Activated CD4-positive, alpha-beta T cell treated with anti-CD3 and anti-CD28 coated beads, Interleukin-2, amount 10 ng/mL, durations not matched to agents 24 days and 14 days (primary cell): ENCODE measurements at places on chromosomes 16 and 17.

DNA sequence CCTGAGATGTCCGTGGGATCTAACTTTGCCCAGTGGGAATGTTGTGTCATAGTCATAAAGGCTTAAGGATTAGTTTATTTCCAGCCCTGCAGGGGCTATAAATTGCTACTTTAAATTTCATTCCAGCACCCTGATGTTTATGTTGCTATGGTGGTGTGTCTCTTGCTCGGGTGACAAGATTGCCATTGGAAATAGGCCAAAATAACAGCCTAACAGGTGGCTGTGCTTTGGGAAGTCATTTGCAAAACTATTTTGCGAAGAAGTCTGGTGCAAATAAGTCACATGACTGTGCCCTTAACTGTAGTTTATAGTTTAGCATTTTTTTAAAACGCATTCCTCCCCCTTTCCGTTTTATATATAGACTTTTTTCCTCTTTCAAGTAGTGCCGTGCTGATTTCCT lies 23.1 kb downstream of the PITPNC1 start:
- DNase-seq: no peak

DNA sequence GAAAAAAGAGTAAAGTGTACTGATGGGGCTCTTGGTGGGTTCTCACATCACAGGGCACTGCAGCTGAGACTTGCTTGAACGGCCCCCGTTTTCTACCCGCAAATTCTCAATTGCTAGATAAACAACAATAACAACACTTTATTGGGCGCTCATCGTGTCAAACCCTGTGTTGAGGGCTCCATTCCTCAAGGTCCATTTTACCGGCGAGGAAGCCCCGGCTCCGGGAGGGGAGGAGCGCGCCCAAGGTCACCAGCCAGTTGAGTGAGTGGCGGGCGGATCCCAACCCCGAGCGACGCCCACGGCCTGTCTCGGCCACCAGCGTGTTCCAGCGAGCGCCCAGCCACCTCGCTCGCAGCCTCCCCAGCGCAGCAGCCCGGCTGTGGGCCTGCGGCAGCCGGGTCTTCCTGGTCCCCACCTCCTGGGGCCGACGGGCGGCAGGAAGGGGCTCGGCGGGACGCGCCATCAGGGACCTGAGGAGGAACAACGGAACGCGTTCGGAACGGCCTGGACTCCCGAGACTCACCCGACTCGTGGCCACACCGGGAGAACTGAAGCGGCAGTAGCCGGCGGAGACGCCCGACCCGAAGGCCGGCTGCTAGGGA lies 373 bp downstream of the CMC2 start:
- DNase-seq: peak; percentile 94

DNA sequence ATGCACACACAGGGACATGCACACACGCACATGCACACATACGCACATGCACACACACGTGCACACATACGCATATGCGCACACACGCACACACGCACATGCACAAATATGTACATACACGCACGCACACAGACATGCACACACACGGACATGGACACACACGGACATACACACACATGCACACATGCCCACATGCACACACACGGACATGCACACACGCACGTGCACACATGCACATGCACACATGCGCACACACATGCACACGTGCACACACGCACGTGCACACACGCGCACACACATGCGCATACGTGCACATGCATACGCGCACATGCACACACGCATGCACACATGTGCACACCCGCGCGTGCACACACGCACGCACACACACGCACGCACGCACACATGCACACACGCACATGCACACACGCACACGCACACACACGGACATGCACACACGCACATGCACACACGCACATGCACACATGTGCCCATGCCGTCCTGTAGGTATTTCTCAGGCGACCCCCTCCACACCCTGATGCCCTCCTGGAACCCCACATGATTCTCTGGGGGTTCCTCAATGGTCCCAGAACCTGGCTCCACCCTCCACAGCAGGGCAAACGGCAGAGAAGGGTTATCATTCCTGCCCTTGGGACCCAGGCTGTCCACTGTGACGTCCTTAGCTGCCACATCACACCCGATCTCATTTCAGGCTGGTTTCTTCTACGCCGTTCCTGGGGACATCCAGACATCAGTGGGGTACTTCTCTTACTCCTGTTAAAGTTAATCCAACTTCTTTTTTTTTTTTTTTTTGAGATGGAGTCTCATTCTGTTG lies 9.6 kb upstream of the RBFOX3 start:
- DNase-seq: no peak

DNA sequence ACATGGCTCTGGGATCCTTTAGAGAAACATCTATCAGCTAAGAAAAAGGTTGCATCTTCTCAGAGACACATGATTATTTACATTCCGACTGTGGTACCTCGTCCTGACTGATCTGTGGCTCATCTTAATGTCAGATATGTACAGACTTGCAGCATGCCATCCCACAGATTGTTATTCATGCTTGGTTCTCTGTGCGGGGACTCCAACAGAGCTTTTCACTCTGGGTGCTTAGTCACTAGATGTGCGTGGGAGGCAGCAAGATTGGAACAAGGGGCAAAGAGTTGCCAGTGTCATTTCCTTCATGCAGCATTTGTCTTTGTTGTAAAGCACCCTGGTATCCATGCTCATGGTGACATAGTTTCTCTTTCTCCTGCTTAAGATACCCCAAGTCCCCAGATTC lies 179.1 kb upstream of the CACNG5 start:
- DNase-seq: peak; percentile 67

DNA sequence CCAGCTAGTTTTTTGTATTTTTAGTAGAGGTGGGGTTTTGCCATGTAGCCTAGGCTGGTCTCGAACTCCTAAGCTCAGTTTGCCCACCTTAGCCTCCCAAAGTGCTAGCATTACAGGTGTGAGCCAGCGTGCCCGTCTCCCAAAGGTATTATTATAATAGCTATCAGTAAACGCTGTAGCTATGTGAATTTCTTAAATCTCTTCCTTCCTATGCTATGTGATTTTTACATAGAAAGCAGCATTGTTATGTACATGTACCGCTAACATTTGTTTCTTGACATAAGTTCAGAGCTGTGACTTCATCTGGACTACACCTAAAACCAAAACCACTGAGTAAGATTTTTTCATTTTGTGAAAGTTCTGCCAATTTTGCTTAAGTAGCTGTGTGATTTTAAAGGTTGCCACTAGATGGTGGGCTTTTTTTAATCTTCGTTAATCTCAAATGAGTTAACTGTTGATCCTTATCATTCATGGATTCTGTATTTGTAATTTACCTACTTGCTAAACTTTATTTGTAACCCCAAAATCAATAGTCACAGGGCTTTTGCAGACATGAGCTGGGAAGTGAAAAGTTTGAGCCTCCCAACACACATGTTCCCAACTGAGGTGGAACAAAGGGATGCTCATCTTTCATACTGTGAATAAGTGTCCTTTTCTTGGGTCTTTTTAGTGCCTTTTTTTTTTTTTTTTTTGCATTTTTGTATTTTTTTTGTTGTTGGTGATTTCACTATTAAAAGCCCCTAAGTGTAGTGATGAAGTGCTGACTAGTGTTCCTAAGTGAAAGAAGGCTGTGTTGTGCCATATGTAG lies 21.9 kb downstream of the PRKAR1A start:
- DNase-seq: no peak

GRCh38 chr16:73015612-73016487 lies 32.1 kb downstream of the ZFHX3 start:
- DNase-seq: no peak

DNA sequence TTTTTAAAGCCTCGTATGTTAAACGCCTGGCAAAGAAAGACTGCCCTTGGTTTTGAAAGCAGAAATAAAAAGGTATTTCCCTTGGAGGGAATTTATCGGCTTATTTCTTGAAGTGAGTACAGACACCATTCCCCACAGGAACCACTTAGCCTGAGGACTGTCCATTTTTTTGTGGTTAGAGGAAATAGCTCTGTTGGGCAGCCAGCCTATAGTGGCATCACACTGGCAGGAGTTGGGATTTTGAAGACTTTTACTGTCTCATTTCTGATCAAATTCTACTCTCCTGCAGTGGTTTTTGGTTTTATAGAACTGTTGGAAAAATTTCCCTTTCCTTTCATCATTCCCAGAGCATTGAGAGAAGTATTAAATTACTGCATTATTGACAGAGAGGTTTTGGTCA lies 34.1 kb upstream of the CDC6 start:
- DNase-seq: no peak

GRCh38 chr16:14302399-14303181 lies 231.5 kb downstream of the MRTFB start:
- DNase-seq: peak; percentile 65

- DNase-seq: peak; percentile 52
Measured at GRCh38 chr17:39812466-39812865, 51.6 kb downstream of the IKZF3 start.
